ENCODE measurements at places on chromosomes 5 and 9. TPM values are rescaled to one million over a fixed set of nuclear protein-coding genes. Genes with fewer than 3 reads are reported as not detected.

The CENPH gene
- 3.1 TPM for total RNA-seq

The FAM13B gene
- total RNA-seq, result 28.8 TPM

The NME5 gene
- total RNA-seq, result 2.4 TPM

The ZNF782 gene
- 2.9 TPM for total RNA-seq

The PDLIM4 gene
- total RNA-seq, result 31.0 TPM

The OTULINL gene
- 0.56 TPM for total RNA-seq

- DNase-seq, result no peak
These were observed 116.0 kb downstream of the MVB12B start for GRCh38 chr9:126442636-126443035.

- no peak for DNase-seq
These were observed 28.0 kb upstream of the HTR4 start for GRCh38 chr5:148682058-148683026.

DNA sequence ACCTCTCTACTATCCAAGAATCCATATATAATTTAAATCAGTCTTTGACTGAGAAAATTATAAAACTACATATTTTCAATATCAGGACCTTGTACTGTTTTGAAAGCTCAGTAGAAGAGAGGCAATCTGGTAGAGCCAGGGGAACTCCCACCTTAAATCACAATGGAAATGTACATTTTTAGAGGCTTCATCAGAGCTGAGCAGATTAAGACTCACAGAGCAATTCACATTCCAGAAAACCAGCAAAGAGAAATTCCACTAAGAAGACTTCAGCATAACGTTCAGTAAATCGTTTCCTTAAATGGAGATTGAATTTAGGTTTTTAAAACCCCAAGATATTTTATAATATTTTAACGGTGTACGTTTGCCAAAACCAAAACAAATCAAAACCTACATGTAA, 227.8 kb upstream of the TRPM3 start:
- no peak for DNase-seq

DNA sequence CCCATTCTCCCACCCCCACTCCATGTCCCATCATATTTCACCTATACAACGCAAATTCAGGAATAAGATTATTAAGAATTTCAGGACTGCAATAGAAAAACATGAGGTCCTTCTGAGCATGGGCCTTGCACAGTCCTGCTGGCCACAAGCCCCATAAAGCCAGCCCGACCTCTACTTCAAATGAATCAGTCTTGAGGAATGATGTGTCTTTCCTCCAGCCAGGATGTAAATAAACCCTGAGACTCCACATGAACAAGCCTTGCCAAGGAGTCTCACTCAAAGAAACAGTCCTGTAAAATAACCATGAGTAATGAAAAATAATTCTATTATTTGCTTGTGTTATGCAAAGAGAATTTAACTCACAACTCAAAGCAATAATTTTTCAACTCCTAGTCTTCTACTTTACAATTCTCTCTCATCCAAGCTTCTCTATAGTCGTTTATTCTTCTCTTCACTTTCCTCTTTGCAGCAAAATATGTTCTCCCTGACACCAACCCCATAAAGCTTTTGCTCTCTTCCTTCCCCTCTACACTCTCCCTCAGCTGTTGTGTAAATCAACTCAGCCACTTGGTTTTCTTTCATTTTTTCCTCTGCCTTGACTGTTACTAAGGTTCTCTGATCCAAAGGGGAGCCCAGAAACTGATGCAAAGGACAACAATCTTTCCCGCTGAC, 140.1 kb upstream of the MOCS2 start:
- DNase-seq, result peak; percentile 66

DNA sequence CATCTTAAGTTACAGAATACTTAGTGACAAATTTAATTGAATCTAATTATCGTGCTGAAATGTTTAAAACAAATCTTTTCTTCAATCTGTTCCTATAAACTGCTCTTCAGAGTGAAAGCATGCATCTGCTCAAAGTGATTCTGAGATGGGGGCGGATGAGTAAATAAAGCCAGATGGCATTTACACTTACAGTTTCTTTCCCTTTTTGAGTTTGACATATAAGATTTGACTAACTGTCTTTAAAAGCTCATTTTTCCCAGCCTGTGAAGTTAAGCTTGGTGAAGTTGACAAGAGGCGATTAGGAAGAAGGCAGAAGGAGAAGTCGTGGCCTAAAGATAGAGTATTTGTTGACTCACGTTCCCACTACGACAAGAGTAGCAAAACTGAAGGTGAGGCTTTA, 137.4 kb downstream of the LPAR1 start:
- DNase-seq, result no peak

DNA sequence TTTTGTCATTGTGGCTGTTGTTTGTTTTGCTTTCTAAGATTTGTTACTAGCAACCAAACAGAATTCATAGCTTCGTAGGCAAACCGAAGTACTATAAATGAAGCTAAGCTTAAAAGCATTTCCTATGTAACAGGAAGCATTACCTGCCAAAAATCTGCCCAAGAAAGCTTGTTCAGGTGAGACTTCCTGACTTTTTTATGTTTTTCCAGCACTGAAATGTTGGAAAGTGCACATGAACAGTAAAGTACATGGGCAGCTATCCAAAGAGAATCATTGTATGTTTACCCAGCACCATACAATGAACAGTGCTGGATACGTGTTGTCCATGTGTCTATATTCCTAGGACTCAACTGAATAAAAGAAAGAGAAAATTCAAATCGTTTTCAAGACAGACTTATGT, 247.1 kb downstream of the NFIB start:
- DNase-seq, result peak; percentile 78

GRCh38 chr9:131660466-131661405, 79.1 kb downstream of the RAPGEF1 start:
- no peak for DNase-seq

GRCh38 chr5:52997424-52997823, 8.3 kb downstream of the ITGA2 start:
- peak; percentile 62 for DNase-seq

DNA sequence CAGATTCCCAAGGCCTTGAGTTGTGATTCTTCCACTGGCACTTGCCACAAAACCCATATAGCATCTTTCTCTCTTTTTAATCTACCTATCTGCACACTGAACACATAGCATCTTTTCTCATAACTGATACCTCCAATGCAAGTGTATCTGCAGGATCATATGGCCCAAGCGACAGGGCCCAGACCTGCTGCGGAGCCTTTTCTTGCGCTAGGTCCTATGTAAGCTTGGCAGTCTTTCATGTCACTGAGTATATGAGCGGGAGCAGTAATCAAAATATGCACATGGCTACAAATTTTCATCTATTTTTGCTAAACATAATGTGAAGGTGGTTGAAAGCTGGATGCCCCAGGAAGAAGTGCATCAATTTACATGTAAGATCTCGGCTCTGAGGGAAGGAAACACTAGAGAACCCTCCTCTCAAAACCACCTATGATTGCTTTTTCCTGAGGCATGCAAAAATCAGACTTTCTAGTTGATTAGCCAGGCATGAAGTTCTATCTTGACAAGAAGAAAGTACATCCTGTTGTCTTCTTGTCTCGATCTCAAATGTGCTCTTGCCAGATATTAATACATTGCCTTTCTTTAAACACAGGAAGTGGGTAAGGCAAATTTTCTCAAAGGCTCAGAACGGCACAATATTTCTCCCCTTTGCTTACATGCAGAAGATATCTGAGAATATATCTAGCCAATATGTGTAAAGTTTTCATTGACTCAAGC, 26.9 kb upstream of the CEMIP2 start:
- DNase-seq, result no peak

- DNase-seq, result no peak
These were observed 69.8 kb downstream of the YIPF5 start for GRCh38 chr5:144100702-144101101.

DNA sequence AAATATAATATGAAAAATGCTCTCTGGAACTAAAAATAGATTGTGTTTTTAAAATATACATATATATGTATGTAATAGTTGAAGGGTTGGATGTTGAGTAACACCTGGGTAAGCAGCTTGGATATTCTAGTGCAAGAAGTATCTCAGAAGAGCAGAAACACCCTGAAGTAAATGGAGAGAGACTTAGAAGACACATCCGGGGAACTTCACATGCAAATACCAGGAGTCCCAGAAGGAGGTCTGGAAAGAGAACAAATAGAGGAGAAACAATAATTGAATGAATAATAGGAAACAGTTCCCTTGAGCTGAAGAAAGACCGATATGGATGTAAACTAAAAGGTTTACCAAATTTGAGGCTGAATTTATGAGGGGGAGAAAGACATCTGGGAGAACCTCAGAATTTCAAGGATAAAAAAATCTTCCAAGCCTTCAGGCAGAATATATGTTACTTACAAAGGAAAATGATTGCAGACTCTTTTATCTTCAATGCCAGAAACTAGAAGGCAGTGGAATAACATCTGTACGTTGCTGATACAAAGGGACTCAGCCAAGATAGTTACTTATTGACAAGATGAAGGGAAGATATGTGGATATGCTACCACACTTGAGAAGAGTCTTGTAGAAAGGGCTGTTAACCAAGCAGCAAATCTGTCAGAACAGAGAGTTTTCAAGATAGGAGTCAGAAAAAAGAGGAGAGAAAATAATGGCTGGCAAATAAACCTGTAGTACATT, 42.7 kb downstream of the HSDL2 start:
- DNase-seq, result no peak

DNA sequence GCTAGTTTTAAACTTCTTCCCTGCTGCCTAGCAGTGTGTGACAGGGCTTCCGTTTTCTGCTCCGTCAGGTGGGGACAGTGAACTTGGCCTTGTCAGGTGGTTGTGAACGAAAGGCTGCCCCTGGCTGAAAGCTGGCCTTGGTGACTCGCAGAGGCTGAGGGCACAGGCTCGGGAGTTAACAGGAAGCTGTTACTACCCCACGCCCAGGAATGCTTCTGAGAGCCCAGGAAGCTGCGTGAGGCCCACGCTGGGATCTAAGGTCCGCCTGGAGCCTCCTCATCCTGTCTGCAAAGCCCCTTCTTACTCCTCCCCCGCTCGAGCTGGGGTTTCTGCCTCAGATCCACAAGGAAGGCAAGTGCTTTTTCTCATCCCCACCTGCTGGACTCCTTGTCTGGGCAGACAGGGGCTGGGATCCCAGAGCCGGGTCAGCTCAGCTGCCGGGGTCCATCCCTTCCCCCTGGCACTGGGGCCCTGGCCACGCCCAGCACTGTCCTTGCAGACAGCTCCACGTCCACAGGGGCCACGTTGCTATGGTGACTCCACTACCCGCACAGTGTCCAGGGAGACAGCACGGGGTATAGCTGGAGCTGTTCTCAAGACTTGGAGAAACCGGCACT, 124.7 kb upstream of the TBC1D2 start:
- peak; percentile 15 for DNase-seq

DNA sequence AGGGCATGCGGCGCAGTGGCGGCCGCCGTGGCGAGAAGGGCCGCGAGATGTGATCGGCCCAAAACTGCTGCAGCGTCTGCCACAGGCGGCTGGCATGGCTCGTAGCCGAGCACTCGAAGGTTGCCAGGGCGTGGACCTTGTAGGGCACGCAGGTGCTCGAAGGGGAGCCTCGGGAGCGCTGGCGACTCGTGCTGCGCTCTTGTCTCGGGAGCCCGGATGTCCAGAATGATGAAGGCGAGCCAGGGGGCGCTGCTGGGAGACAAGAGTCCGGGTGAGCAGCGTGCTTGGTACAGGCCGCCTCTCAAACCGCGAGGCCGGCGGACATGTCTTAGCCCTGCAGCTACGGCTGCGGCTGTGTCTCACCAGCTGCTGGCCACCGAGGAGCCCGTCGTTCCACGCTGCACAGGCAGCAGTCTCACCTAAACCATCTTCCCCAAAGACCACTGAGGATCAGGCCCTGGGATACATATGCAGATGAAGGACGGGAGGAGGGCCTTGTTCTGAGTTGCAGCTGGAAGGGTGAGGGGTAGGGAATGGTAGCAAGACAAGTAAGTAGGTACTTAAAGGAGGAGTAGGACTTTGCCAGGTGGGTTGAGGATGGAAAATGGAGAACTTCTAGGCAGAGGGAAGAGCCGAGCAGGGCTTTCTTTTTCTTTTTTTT, 1.7 kb downstream of the CBY3 start:
- peak; percentile 88 for DNase-seq

GRCh38 chr5:7609726-7610125, 213.8 kb downstream of the ADCY2 start:
- no peak for DNase-seq

GRCh38 chr5:151892393-151892792, 32.3 kb downstream of the GLRA1 start:
- DNase-seq, result no peak

- DNase-seq, result no peak
These were observed 173.4 kb downstream of the DNAH5 start for GRCh38 chr5:13771011-13771571.

DNA sequence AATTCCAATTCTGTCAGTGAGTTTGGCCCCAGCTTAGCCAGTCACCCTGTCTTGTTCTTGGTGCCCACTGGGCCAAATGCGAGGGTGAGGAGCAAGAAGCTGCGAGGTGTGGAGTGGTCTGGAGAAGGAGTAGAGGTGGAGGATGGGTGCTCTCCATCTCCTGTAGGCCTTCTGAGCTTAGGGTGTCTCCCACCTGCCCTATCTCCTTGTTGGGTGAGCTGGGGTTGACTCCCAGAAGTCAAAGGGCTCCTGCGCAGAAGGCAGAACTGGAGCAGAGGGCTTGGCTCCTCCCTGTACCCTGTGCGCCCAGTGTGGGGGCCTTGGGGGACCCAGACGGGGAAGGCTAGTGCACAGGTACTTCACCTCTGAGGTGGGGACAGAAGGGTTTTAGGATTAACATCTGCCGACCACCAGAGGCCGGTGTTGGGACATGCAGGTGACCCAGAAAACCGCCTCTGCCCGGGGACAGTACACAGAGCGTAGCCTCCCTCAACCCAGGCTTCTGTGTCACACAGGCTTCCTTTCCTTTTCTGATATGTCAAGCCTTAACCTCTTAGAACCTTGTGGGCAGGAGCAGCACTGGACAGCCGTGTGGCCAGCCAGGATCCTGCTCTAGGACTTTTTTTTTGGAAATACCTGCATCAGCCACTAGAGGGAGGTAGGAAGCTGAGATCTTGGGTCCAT, 16.9 kb downstream of the IL5 start:
- DNase-seq, result peak; percentile 77

- DNase-seq, result no peak
These were observed 2.4 kb downstream of the EGR1 start for GRCh38 chr5:138467711-138468132.

- no peak for DNase-seq
These were observed 467.0 kb downstream of the HTR1A start for GRCh38 chr5:63495225-63495624.
